ENCODE measurements at places on chromosomes 16 and 17.

GRCh38 chr17:57461082-57461481 lies 204.8 kb downstream of the MSI2 start:
- no peak for DNase-seq

DNA sequence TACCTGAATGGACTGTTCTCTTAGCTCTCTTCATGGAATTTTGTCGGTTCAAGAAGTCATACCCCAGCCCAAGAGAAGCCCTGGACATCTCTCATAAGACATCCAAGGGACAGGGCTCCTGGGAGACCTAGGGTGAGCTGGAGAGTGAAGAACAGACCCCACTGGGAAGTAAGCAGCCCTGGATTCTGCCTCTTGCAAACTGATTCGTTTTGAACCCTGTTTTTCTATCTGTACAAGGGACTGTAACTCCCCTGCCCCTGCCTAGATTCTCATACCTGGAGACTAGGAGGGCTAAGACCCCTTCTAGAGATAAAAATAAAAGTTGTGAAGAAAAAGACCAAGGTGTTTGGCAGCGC lies 449 bp downstream of the CCL3L1 start:
- no peak for DNase-seq

- DNase-seq: no peak
Observed at GRCh38 chr17:69142175-69142802, 594 bp upstream of the ABCA6 start.

DNA sequence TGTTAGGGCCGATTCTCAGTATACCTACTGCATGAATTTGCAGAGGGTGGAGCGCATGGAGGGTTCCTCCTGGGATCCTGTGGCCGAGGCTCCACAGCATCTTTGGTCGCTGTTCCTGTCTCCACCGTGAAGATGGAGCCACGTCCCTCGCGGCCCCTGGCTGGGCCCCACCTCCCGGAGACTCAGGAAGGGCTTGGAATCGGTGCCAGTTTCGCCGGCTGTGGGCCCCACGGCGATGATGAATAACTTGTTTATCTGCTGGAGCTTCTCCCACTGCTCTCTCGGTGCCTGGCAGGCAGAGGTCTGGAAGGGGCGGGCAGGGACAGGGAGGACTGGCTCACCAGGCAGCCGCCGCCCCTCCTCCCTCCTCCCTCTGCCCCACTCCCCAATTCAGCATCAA lies 8.1 kb downstream of the SLC5A11 start:
- no peak for DNase-seq

GRCh38 chr16:6557353-6558023 lies 775.2 kb upstream of the RBFOX1 start:
- DNase-seq: no peak

DNA sequence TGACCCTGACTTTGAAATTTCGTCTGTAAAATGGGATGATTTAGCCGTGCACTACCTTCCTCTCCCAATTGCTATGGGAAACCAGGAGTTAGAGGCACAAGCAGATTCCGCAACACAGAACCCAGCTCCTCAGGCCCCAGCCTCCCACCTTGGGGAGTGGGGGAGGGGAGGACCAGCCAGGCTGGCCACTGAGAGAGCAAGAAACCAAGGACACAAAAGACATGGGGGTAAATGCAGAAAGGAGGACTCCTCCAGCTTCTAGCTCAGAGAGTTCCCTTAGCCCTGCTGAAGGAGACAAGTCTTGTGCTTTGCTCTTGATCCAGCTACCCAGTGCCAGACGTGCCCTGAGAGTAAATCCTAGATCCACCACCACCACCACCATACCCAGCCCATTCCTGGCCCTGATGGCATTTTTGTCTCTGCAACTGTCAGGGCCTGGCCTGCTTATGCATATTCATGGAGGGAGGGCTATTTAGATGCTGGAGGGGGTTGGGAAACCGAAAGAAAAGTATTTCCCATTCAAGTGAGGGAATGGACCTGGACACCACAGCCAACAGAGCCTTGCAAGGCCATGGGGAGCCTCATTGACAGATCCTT lies 25.9 kb downstream of the PITPNM3 start:
- no peak for DNase-seq

GRCh38 chr16:55408661-55409060 lies 70.3 kb upstream of the MMP2 start:
- DNase-seq: no peak

DNA sequence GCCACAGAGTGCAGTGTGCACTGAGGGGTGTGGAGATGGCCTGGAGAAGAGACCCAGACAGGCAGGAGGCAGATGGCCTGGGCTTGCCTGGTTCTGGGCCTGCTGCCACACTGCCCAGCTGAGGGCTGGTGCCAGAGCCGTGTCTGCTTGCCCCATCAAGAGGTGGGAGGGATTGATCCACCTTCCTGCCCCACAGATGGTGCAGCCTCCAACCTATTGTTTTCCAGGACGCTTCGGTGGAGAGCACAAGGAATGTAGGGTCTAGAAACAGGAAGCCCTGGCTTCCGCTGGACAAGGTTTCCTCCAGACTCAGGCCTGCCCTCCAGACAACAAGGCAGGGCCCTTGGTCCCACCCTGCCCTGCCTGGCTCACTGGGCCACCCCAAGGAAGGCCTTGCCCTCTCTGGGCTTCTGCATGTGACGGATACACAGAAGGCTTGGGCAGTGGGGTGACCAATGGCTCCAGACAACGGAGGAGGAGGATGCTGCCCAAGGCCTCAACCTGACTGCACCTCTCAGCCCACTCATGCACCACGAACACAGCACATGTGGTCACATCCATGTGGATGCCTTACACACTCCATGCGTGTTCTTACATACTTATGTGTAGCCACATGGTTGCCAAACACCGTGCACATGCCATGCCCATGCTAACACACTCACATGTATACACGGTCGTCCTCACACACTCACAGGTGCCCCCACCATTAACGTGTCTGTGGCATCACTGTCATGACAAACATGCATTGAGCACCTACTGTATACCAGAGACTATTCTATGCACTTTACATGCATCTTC lies 6.5 kb upstream of the CDH5 start:
- DNase-seq: no peak

GRCh38 chr16:29686740-29687332 lies 7.9 kb downstream of the QPRT start:
- no peak for DNase-seq

- DNase-seq: no peak
Observed at GRCh38 chr16:89134269-89134668, 37.3 kb upstream of the CDH15 start.

- DNase-seq: no peak
Observed at GRCh38 chr17:77841742-77842527, 116.6 kb upstream of the TNRC6C start.

- DNase-seq: no peak
Observed at GRCh38 chr17:60989846-60990245, 312.2 kb downstream of the BCAS3 start.

All from upper lobe of left lung (tissue), 6 donors.